NCI-H510A treated with DMSO at 0.1 percent for 48 hours (cell line): ENCODE measurements at places on chromosomes 5 and 9.

DNA sequence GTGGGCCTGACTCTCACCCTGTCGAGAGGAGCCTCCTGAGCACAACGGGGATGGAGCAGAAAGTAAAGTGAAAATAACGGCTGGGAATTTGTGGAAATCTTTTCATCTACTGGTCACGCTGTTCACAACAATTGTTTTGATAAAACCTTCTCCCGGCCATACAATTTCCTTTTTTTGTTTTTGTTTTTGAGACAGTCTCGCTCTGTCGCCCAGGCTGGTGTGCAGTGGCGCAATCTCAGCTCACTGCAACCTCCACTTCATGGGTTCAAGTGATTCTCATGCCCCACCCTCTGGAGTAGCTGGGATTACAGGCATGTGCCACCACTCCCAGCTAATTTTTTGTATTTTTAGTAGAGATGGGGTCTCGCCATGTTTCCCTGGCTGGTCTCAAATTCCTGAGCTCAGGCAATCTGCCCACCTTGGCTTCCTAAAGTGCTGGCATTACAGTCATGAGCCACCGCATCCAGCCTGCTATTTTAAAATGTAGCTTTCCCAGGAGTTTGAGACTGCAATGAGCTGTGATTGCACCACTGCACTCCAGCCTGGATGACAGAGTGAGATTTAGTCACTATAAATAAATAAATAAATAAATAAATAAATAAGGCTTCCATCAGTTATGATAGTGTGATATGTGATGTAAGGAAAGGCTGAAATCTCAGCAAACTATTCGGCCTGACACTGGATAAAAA is 73.5 kb upstream of the PTGER4 start:
- no peak for DNase-seq

- DNase-seq = no peak
Measured at GRCh38 chr5:175215906-175216305, 228.1 kb downstream of the DRD1 start.

- no peak for DNase-seq
Measured at GRCh38 chr5:103452089-103452488, 110.5 kb downstream of the NUDT12 start.

- no peak for DNase-seq
Measured at GRCh38 chr9:113488490-113488889, 25.0 kb downstream of the RGS3 start.

DNA sequence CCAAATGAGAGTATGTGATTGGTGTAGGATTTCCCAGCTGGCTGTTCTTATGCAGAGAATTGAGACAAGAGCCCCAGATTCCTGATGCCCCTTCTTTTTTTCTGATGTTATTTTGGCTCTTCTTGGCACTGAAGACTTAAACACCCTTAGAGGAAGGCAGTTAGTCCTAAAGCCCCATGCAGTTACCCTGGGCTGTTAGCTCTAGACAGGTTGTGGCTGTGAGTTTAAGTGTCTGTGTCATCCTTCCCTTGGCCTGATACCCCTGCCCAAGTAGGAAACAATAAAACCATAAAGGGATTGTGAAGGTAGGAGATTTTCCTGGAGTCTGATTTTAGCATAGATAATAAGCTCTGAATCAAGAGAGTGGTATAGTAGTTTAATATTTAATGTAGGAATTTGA is 13.2 kb downstream of the TNPO1 start:
- DNase-seq = no peak

DNA sequence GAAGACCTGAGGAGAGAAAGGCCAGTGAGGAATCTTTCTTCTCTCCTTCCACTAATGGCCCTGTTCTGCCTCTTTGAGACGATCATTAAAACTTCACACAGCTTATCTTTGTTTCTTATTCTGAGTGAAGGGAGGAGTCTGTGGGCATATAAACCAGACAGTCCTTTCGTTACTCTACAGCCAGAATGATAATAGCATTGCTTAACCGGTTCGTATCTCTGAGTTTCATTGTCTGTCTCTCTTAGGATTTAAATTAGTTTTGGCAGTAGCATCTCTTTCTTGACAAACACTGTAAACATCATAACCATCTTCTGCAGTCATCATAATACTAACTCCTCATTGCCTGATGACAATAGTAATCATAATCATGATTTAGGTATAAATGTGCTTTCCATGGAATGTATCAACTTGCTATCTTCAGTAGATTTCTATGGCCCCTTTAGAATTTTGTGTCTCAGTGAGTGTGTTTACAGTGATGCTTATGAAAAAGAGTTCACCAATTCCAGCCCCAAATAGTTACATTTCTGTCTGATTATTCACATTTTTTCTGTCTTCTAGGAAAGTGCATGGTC is 618.8 kb upstream of the KLF4 start:
- no peak for DNase-seq

GRCh38 chr9:116178481-116179211 is 25.1 kb downstream of the PAPPA start:
- DNase-seq = no peak

- no peak for DNase-seq
Measured at GRCh38 chr5:160333721-160334120, 21.4 kb upstream of the CCNJL start.

- DNase-seq = no peak
Measured at GRCh38 chr5:74037321-74037720, 411.3 kb downstream of the ARHGEF28 start.

- no peak for DNase-seq
Measured at GRCh38 chr9:130763331-130764171, 70.0 kb downstream of the EXOSC2 start.

GRCh38 chr9:114071197-114071795 is 6.8 kb downstream of the AMBP start:
- no peak for DNase-seq

DNA sequence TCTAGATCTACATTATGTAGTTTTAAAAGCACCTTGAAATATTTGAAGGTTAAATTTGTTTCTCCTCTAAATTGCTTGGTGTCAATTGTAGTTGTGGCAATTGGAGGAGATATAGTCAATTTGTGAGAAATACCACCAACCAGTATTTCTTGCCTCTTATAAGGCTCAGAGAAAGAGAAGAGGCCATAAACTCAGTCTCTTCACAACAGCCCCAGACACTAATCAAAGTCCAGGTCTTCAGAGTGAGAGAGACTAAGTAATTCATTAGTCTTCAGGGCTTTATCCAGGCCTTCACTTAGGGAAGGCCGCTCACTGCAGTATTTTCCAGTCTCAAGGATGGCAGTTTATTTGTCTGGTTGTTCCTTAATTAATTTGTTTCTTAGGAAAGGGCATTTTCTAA is 168.0 kb upstream of the RGMB start:
- DNase-seq = no peak

- DNase-seq = no peak
Measured at GRCh38 chr9:15718423-15718822, 165.6 kb downstream of the CCDC171 start.

GRCh38 chr5:6762697-6763096 is 49.5 kb downstream of the TENT4A start:
- DNase-seq = no peak

DNA sequence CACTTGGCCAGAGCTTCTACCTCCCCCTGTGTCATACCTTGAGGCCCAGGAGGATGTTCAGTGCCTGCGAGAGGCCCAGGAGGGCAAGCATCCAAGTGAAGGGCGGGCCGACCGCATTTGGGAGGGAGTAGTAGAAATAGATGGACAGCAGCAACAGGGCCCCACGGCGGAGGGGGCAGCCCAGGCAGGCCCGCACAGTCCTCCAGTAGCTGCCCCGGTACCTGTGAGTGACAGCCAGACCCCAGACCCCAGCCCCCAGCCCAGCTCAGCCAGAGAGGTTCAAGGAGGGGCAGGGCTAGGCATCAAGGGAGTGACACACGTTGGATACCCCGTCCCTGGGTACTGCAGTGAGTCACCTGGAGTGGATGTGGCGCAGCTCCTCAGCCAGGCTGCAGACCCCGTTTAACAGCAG is 1.4 kb downstream of the STING1 start:
- no peak for DNase-seq

GRCh38 chr5:115770466-115770865 is 46.0 kb downstream of the CDO1 start:
- no peak for DNase-seq

GRCh38 chr5:179608131-179608581 is 15.3 kb downstream of the HNRNPH1 start:
- no peak for DNase-seq

DNA sequence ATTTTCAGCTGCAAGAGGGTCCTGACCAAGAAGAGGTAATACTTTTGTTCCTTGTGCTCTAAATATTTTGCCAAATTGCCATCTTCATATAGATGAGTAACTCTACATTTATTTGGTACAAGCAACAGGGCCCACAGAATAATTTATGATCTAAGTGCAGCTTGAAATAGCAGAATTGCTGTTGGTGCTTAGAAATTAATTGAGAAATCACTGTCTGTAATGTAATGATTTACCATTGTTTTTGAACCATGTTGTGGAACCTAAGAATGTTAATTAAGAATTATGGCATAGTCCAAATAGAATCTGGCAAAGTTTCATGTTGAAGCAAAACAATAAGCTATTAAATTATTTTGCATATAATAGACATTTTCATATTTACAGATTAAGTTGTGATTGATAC is 44.8 kb upstream of the NUDT12 start:
- no peak for DNase-seq

GRCh38 chr5:152634586-152634985 is 229.5 kb upstream of the NMUR2 start:
- peak; percentile 24 for DNase-seq

DNA sequence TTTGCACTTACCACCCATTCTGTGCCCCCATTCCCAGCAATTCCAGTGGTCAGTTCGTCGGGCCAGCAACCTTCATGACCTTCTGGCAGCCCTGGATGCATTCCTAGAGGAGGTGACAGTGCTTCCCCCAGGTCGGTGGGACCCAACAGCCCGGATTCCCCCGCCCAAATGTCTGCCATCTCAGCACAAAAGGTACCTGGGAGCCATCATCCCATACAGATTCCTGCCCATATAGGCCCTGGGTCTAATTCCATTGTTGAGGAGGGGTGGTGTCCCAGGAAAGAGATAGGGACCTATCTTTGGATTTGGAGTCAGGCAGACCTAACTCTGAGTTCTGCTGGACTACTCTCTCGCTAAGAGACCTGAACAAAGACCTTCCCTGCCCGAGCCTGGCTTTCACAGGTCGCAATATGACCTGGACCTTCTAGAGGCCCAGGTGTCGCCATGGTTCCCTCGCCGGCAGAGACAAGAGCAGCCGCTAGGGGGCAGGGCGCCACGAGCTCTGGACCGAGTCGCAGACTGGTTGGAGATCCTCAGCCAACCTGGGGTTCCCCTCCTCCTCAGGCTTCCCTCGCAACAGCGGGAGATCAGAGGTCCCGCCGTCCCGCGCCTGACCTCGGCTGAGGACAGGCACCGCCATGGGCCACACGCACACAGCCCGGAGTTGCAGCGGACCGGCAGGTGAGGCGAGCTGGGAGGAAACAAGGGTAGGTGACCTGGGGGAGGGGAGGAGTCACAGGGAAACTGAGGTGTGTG is 3.1 kb downstream of the SLC4A9 start:
- peak; percentile 11 for DNase-seq

GRCh38 chr5:61805101-61805500 is 473.0 kb downstream of the ZSWIM6 start:
- no peak for DNase-seq

GRCh38 chr5:90050103-90050502 is 359.5 kb downstream of the CETN3 start:
- DNase-seq = no peak

- no peak for DNase-seq
Measured at GRCh38 chr5:106292654-106293053, 1378.1 kb downstream of the EFNA5 start.

DNA sequence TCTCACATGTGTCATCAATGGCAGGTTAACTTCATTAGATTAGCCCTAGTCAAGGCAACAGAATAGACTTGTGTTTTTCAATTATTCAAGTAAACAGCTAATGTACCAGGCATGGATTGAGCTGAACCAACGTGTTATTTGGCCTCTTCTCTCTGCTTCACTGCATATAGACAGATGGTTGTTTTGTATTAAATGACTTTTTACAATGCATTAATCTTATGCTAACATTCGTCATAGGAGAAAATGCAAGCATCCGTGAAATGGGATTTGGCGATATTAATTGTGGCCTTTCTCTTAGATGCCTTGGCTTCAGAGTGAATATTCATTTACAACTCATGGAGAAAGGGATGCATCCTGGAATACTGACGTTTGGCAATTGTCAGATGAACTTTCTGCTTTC is 208.0 kb downstream of the KCTD16 start:
- DNase-seq = peak; percentile 8

DNA sequence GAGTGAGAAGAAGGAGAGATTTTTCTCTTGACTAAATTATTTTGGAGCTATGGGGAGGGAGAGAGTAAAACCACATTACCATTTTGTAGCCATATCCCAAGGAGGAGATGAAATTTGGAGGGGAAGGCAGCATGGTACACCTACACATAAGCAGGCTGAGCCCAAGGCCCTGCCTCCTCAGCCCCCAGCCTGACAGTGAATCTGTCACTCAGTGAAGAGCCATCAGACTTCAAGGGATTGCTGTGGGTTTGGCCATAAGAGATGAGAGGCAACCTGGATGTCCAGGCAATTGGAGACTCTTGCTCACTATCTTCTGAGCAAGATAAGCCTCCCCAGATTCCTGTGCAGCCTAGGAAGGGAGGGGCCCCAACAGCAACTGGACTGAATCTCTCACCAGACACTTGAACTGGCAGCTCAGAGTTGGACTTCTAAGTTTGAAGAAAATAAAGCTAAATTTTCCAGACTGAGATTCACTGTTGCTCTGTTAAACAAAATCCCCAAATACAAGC is 216.6 kb downstream of the SEMA6A start:
- no peak for DNase-seq

DNA sequence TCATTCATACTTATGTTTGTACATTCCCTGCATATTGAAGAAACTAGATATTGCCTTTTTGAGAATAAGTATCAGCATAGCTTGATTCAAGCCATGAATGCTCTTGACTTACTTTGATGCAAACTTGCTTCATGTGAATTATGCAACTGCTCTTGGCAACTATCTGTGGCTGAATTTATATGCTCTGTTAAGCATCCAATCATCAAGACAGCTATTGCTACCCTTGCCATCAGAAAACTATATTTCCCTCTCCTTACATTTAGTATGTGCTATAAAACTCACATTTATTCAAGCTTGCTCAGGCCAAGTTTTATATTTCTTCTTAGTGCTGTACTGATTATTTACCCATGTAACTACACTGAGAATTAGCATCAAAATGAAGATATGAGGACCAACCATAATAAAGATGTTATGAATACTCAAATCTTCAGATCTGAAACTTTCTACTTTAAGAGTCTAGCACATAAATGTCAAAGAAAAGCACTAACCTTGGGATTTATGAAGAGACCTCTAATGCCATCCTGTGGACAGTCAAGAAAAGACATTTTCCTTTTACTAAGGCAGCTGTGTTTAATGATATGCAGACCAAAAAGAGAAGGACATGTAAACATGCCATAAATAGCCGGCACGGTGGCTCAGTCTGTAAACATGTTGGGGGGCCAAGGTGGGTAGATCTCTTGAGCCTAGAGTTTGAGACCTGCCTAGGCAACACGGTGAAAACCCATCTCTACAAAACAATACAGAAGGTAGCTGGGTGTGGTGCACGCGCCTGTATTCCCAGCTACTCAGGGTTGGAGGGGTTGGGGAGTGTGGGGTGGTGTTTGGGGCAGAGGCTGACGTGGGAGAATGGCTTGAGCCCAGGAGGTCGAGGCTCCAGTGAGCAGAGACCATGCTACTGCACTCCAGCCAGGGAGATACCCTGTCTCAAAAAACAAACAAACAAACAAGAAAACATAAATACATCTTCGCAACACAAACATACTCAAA is 267.0 kb upstream of the TYRP1 start:
- DNase-seq = peak; percentile 63

- no peak for DNase-seq
Measured at GRCh38 chr5:42495914-42496313, 72.7 kb downstream of the GHR start.

GRCh38 chr5:2755681-2756171 is 4.2 kb upstream of the IRX2 start:
- no peak for DNase-seq
